ENCODE measurements at places on chromosomes 16 and 17.

GRCh38 chr17:48254896-48255295 lies 147.3 kb downstream of the SNX11 start:
- no peak for DNase-seq

- no peak for DNase-seq
Measured at GRCh38 chr17:72906306-72906705, 186.2 kb downstream of the SLC39A11 start.

GRCh38 chr16:86960266-86960665 lies 356.9 kb downstream of the C16orf95 start:
- no peak for DNase-seq

DNA sequence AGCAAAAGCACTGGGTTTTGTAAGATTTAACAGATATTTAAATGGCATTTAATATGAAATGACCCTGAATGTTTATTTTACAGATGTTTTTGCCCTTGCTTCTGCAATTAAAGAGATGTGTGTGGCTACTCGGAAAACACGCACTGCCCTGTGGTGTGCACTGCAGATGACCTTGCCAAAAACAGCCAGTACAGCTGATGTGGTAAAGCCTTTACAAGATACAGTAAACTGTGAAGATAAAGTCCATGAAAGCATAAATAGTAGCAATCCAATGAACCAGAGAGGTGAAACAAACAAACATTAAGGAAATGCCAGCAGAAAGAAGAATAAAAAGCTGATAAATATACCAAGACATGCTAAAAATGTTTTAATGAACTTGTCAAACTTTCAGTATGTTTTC lies 15.7 kb downstream of the CCDC43 start:
- DNase-seq, result no peak

- DNase-seq, result no peak
Measured at GRCh38 chr16:12043953-12044352, 67.4 kb downstream of the SNX29 start.

- no peak for DNase-seq
Measured at GRCh38 chr16:72105978-72106377, 12.3 kb downstream of the DHX38 start.

DNA sequence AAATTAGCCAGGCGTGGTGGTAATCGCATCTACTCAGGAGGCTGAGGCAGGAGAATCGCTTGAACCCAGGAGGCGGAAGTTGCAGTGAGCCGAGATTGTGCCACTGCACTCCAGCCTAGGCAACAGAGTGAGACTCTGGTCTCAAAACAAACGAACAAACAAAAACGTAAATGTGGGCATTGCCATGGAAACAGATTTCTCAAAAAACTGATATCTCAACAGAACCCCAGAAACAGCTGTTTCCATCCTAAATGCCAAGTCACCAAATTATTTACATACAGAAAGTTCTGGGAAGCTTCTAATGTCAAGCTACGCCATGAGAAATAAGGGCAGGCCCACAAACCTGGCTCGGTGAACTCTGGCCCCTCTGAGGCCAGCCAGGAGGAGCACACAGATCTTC lies 16.0 kb upstream of the ZNF689 start:
- DNase-seq, result no peak

DNA sequence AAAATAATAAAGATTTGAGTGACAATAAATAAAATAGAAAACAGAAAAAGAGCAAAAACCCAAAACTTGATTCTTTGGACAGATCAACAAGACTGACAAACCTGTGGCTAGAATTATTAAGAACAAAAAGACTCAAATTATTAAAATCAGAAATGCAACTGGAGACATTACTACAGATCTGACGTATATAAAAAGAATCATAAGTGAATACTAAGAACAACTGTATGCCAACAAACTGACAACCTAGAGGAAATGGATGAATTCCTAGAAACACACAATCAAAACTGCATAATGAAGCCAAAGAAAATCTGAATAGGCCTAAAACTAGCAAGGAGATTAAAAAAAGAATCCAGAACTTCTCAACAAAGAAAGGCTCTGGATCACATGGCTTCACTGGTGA lies 47.4 kb downstream of the NETO2 start:
- no peak for DNase-seq

- no peak for DNase-seq
Measured at GRCh38 chr17:80925688-80926335, 65.8 kb upstream of the CHMP6 start.

DNA sequence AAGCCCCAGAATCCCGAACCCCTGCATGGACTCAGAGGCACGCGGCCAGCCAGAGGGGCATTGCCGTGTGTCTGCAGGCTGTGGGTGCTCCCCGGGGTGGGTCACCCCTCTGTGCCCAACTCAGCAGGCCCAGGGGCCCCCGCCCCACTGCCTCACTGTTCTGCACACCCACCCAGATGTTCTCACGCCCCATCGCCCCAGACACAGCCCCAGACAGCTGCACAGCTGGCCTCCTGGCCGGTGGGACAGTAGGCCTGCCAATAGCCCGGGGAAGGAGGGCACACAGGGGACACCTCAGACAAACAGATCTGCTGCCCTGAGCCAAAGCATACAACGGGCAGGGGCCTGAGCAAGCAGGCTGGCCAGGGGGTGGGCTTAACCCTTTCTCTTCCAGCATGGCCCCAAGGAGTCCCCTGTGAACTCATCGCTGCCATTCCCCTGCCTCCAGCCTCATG lies 27.6 kb upstream of the NXPH3 start:
- no peak for DNase-seq

GRCh38 chr17:17763734-17764133 lies 73.1 kb downstream of the SREBF1 start:
- DNase-seq, result no peak

Data from NCI-H1930 (cell line).